ENCODE measurements at places on chromosomes 1 and 21.
A peak's percentile ranks its signal among the peaks of the same experiment; 100 is the strongest.

DNA sequence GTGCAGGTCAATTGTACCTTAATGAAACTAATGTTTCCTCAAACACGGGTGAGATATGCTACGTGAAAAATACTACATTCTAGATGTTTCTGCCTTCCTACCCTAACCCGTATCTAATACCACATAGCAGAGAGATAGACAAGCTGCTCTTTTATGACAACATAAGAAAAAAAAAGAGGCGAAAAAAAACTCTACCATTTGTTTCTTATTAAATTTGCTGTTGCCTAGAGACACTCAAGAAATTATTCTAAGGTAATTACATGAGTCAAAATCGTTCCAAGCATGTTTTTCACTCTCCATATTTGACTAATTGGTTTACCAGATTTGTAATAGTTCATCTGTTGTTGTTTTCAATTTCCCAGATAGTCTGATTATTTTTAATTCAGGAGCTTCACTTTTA lies 27.4 kb downstream of the PALMD start:
- DNase-seq: no peak

- no peak for DNase-seq
Observed at GRCh38 chr1:201718346-201719202, 110.4 kb upstream of the IPO9 start.

DNA sequence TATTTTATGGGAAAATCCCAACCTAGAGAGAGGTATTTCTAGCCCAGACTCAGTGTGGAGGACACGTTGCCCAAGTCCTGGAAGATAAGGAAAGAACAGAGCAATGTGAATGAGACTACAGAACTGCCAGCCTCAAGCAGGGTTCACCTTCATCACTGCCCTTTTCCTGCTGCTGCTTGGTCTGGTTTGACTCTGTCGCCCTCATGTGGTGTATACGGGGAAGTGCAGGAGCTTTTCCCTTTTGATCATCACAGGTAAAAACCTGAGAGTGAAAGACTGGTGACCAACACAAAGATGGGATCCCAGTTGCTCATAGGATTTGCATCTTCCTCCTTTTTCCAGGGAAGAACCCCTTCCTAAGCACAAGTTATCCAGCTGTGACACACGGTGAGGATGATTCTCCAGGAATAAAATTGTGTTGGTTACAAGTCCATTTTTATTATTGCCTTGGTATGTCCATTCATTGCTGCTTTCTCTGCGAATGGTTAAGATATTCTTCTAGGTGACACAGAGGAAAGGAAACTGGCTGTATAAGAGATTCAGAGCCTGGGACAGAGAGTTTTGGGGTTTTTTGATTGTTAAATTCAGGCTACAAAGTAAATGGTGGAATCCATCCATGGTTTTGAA lies 89.5 kb upstream of the CD53 start:
- DNase-seq: peak; percentile 55

DNA sequence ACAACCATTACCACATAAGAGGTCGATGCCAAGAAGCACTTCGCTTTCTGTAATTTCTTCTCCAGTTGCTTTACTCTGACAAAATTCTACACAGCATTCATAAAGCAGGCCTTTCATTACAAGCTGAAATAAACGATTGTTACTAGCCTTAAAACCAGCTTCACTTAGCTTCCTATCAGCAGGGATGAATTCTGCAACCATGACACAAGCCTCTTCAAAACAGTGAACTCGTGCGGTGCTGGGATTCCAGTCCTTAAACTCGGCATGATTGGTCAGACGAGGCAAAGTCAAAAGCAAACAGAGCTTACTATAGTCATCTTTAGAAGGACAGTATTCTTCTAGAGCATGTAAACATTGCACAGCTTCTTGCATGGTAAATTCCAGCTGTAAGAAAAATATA lies 30.6 kb downstream of the WDR47 start:
- no peak for DNase-seq

DNA sequence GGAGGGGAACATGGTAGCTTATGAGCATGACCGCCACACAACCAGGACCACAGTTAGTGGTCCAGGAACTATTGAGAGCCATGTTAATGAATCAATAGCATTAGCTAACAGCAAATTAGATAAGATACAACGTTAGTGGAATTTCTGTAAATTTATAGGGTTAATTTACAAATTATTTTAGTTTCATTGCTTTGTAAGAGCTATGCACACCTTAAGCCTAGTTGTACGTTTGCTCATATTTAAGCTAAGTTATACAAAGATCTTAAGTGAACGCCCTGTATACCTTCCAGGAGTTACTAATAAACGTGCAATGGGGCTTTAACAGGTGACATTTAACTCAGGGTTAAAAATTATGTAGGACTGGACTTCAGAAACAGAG lies 749 bp downstream of the EXOSC10 start:
- no peak for DNase-seq

DNA sequence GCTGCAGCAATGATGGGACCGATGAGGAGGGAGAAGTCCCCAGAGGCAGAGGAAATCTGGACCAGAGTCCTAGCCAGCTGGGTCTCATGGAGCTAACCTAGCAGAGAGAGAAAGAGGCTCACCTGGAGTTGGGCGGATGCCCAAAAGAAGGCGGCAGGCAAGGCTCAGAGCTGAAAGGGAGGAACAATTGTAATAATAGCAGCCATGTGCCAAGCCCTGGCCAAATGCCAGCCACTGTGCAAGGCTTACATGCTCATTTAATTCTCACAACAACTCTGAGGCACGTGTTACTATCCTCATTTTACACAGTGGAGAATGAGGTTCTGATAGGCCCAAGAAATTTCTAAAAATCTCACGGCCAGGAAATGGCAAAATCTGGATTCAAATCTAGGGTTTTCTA lies 50.0 kb upstream of the ZNF648 start:
- no peak for DNase-seq

- no peak for DNase-seq
Observed at GRCh38 chr1:220966473-220966872, 87.2 kb downstream of the HLX start.

GRCh38 chr1:116916002-116916401 lies 6.3 kb downstream of the PTGFRN start:
- DNase-seq: no peak

- DNase-seq: no peak
Observed at GRCh38 chr1:25737130-25737529, 62.9 kb upstream of the SELENON start.

- no peak for DNase-seq
Observed at GRCh38 chr1:21866707-21867043, 54.6 kb downstream of the LDLRAD2 start.

- peak; percentile 51 for DNase-seq
Observed at GRCh38 chr1:183283286-183283685, 97.2 kb downstream of the LAMC2 start.

- DNase-seq: no peak
Observed at GRCh38 chr1:91527781-91528180, 27.1 kb downstream of the CDC7 start.

GRCh38 chr1:99886841-99887240 lies 36.7 kb downstream of the AGL start:
- DNase-seq: peak; percentile 33

DNA sequence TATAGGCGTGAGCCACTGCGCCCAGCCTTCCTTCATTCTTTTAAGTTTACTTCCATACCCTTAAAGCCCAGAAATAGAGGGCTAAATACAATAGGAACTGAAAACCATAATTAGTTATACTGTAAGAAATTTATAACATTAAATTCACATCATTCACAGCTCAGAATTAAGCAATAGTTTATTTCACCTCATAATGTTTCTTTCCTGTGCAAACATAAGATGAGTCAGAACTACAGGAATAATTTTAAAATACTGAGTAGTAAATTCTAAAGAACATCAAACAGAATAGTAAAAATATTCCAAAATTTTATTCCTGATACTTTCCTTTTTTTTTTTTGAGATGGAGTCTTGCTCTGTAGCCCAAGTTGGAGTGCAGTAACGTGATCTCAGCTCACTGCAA lies 24.1 kb downstream of the POGZ start:
- no peak for DNase-seq

DNA sequence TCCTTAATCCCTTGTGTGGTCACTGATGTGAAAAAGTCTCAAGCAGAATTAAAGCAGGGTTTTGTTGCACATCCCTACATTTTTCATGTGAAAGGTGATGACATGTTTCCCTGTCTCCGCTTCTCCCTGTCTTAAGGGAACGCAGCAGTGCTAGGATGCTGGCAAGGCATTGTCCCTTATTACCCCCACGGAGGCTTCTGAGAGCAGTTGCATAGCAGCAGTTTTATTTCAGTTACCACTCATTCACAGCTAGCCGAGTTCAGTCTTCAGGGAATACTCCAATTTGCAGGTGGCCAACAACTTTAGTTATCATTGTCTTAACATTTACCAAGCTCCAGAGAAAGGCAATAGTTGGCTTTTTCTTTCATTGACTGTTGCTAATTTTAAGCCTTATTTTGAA lies 89.1 kb downstream of the CLEC20A start:
- DNase-seq: no peak

DNA sequence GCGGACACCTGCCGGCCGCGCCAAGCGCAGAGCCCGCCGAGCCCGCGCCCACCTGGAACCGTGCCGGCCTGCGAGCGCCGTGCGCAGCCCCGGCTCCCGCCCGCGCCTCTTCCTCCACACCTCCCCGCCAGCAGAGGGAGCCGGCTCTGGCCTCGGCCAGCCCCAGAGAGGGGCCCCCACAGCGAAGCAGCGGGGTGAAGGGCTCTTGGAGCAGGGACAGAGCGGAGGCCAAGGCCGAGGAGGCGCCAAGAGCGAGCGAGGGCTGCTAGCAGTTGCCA lies 50.1 kb upstream of the KRTAP19-8 start:
- DNase-seq: no peak

DNA sequence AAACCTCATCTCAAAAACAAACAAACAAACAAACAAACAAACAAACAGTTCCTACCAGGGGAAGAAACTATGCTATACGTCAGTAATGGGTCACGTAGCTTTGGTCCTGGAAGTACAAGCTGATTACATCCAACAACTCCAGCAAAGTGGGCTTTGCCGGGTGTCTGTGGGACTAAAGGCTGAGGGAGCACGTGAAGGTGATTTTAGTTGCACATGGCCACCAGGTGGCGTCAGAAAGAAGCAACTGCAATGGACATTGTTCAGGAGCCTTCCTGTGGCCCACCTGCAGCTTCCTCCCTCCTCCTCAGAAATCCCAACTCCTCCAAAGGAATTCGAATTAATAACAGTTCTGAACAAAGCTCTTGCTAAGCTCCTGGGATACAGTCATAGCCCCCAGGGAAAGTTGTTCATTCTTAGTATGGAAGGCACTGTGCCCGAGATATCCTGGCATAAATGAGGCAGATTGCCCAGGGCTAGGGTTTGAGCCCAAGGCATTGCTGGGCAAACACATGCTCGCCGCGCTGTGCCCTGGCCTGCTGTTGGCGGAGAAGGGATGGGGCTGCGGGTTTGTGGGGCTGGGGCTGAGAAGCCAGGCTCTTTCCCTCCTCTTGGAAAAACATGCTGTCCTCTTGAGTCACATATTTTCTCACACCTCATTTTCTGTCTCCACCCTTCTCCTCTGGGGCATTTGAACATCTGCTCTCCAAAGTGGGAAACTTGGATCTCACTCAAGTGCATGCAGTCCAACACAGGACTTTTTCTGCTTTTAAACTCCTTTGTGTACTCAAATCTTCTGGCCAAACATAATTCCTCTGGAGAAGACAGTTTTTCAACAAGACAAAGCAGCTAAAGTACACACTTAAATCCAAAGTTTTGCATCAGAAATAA lies 28.6 kb downstream of the AKNAD1 start:
- DNase-seq: peak; percentile 96

DNA sequence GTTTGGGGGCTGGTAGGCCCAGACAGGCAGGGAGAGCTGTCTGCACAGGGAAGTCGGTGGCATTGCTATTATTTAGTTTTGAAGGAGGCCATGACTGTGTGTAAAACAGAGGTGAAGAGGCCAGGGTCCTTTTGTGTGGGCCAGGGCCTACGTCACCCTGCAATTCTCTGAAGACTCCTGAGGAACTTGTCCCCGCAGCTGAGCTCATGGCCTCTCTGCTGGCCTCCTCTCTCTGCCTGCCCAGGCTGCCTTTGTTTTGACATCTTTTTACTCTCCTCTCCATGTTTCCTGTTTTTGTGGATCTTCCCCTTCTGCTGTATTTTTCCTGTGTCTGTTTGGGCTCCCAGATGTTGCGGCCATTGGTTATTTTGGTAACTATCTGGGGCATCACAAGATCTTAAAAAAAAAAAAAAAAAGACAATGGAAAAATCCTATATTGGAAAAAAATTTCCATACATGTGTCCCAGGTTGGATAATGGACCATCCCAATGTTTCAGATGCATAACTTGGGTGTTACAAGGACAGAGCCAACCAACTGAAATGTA lies 280.7 kb downstream of the RPS6KC1 start:
- DNase-seq: no peak

GRCh38 chr1:62436039-62436465 lies 797 bp upstream of the USP1 start:
- DNase-seq: no peak

DNA sequence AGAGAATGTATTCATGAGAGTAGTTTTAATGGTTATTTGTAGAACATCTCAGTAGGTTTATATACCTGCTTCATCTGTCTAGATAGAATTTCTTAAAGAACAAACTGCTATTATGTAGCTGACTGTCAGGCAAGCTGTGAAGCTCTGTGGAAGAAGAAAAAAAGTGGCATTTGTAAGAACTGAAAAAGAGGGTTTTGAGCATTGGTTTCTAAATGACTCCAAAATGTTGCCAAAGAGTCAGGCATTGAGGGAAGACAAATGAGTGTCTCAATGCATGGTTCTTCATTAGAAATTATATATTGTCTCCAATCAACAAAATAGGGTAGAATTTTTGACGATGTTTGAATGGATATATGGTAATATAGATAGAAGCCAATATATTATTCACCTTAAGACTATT lies 1276.1 kb downstream of the KCNT2 start:
- DNase-seq: no peak

DNA sequence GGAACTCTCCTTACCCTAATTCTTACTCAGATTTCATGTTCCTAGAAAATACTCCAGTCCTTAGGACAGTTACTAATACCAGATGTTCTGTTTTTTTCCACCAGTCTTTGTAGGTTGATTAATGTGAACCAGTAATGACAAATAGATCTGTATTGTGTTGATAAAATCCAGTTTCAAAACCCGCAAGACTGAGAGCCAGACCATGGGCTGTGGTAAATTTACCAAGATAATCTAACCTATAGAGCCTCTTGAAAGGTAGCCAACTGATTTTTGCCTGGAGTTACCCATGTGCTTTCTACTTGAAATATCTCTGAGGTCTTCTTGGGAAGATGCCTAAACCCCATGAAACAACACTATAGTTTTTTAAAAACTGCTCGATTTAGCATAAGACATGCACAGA lies 46.5 kb upstream of the CDC7 start:
- DNase-seq: no peak

DNA sequence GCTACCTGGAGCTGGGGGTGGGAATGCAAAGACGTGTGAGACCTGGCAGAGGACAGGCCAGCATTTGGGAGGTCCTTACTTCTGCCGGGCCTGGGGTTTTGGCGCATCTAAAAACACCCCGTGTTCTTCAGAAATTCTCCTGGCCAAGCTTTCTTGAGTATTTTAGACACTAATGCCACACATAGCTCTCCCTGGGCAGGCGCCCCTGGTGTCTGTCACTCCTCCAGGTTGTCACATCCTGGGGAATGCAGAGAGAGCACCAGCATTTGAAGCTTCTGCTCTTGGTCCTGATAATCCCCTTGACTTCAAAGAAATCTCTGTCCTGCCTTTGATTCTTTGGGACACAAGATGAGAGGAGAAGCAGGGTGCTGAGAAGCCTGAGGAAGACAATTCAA lies 6.0 kb downstream of the CAPN9 start:
- DNase-seq: no peak
